IPS DF 19.7 (cell line): ENCODE measurements at places on chromosomes 5 and 9.

DNA sequence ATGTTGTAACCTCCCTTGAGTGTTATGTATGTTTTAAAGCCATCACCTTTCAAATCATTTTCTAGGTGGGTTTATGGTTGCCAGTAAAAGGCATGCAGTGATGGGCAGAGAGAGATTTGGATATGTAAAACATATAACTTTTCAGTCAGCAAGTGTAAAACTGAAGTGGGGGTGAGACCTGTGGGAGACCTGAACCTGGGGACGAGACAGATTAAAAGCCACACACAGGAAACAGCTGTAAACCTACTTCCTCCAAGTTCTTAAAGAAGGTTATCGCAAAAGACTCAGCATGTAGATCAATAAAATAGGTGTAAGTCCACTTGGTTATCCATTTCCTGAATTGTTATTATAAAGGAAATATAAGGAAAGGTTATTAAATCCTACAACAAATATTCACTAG is 76.6 kb downstream of the YIPF5 start:
- no peak for DNase-seq

DNA sequence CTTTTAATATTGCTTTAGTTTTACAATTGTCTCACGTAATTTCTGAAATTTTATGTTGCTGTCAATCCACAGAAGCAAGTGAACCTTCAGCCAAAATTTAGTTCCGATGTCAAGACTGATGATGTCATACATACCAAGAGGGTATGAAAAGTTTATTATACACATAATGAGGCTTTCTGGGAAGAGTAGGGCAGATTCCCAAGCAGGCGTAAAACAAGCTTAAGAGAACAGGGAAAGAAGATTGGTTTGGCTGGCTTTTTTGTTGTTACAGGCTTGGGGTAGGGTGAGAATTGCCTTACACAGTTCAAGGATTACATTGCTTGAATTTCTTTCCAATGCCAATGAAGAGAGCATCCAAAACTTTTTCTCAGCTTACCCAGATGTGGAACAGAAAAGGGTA is 1962.9 kb upstream of the CDH6 start:
- DNase-seq = no peak

GRCh38 chr9:125262294-125262991 is 817 bp downstream of the GAPVD1 start:
- no peak for DNase-seq

DNA sequence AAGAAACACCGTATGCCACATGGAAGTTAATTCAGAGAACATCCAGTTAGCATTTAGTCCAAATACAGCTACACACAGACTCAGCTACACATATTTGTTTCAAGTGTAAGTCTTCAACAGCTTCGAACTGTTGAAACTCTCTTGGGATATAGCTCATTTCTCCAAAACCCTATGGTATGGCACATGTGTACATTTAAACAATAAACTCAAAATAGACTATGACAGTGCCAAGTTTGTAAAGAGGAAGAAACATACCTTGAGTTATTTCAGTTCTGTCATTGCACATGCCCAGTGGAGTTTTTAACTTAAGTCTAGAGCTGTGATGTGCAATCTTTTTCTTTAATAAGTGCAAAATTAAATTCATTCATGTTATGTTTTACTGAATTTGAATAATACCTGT is 155.1 kb upstream of the RAI14 start:
- no peak for DNase-seq

DNA sequence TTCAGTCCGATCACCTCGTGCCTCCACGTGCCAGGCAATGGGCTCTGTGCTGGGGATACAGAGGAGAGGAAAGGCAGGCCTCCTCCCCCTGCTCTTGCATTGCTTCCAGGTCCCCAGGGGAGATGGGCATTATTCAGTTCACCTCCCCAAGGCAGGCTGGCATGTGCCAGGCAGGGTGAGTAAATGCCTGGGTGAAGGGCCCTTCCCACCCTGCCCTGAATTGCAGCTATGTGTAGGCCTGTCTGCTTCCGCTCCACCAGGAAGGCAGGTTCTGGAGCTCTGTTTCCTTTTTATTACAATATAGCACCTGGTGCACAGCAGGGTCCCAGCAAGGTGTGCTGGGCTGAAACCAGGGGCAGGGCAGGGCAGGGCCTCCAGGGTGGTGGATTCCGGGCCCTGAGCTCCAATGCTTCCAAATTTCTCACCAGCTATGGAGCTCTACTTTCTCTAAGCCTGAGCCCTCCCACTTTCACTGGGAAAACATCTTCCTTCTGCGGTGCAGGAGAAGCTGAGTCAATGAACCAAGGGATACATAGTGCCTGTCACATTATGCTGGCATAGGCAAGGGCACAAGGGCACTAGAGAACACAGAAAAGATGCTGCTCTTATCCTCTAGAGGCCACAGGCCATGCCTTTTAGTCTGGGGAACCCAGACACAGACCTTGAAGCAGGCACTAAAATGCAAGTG is 42.0 kb downstream of the SHB start:
- no peak for DNase-seq

GRCh38 chr5:134656690-134657089 is 8.1 kb downstream of the SEC24A start:
- DNase-seq = no peak

- no peak for DNase-seq
Observed at GRCh38 chr9:85995599-85995998, 54.7 kb downstream of the NAA35 start.

- DNase-seq = no peak
Observed at GRCh38 chr5:80170117-80170535, 85.7 kb downstream of the SERINC5 start.

DNA sequence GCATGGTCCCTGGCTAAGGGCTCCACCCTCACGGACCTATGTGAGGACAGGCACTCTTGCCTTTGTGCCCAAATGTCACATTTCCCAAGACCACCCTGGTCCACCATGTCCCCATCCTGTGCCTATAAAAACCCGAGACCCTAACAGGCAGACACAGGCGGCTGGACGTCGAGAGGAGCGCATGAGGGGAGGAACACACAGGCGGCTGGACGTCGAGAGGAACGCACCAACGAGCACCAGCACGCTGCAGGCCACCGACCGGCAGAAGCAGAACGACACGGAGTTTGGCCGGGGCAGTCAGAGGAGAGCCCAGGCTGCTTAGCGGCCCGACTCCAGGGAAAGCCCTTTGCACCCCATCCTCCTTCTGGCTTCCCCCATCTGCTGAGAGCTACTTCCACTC is 119.9 kb downstream of the ADAMTS2 start:
- DNase-seq = no peak

DNA sequence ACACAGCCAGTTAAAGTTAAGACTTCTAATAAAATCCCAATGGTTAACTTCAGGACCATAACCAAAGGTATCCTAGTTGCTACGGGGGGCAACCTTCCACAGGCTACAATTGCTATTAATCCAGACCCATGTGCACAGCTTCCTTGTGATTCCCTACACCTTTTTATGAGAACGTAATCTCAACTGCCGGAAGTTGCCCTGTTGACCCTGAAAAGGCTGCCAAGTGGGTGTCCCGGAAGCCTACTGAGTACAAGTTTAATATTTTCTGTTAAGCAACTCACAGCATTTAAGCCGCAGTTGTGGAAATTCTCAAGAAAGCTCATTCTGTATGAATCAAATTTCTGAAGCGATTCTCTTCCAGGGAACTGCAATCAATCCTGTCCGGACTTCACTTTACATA is 48.5 kb upstream of the PTGER4 start:
- DNase-seq = no peak

DNA sequence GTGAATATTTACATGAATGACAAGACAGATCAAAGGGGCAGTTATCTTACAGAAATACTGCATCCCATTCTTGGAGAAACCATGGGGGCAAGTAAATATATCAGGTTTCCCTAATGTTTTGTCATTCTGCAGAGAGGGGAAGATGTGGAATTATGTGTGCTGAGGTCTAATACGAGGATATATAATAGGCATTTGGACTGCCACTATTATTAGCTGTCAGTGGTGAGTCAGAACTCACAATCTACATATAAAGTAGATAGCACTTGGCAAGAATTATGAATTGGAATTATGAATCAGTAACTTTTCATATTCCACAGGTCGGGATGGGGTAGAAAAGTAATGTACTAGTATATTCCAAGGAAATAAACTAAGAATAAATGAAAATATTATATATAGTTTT is 121.7 kb downstream of the GIN1 start:
- no peak for DNase-seq

GRCh38 chr9:37105234-37105633 is 15.1 kb upstream of the ZCCHC7 start:
- no peak for DNase-seq

GRCh38 chr5:143395638-143396352 is 7.7 kb downstream of the NR3C1 start:
- DNase-seq = no peak

- DNase-seq = no peak
Observed at GRCh38 chr5:31481531-31482165, 50.2 kb downstream of the DROSHA start.

- DNase-seq = no peak
Observed at GRCh38 chr9:91978740-91979414, 28.8 kb upstream of the ROR2 start.

GRCh38 chr5:96492459-96493047 is 59.5 kb upstream of the PCSK1 start:
- no peak for DNase-seq

GRCh38 chr5:104635227-104635626 is 1072.6 kb upstream of the NUDT12 start:
- no peak for DNase-seq

- DNase-seq = no peak
Observed at GRCh38 chr5:26872337-26872736, 166.0 kb downstream of the CDH9 start.

GRCh38 chr9:92759446-92759845 is 5.2 kb downstream of the BICD2 start:
- no peak for DNase-seq

- DNase-seq = peak; percentile 64
Observed at GRCh38 chr5:57072218-57072892, 101.5 kb upstream of the GPBP1 start.

- DNase-seq = no peak
Observed at GRCh38 chr9:27591672-27592071, 18.4 kb upstream of the C9orf72 start.

DNA sequence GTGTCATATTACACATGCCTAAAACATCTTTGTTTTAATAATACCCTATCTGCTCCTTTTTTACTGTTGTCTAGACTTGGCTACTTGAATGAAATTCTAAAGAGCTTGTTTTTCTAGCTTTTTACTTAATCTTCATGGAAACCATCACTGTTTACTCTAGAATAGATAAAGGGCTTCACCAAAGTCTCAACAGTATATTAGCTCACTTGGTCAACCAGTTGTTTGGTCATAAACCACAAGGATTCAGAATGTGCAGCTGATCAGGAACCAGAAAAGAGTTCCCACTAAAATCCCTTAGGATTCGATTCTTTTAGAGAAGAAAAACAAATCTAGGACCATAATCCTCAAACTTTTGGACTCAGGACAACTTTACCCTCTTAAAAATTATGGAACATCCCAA is 38.0 kb downstream of the CDO1 start:
- DNase-seq = no peak

DNA sequence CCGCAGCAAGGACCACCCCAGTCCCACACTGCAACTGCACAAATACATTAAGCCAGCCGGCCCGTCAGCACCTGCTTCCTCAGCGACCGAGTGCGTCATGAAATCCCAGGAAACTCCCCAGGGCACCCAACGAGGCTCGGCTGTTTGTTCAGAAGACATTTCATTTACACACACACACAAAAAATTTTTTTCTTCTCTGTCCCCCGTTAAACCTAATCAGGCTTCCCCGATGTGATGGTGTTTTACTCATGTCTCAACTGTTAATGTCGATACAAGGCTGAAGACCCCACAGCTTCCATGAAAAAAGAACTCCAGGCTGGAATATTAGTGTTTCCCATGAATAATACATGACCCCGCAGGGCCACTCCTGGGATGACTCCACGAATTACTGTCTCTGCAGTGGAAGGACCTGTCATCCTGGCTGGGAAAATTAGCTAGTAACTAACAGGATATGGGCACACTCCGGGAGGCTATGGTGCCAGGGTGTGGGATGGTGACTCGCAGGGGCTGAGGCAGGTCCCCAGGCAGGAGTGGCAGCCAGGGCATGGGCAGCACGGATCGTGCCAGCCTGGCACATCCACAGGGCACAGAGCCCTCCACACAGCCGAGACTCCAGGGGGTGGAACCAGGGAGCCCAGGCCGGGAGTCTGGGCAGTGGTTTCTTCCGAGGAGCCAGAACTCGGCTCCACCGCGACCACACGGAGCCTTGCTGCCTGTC is 102.4 kb downstream of the VAV2 start:
- DNase-seq = no peak

DNA sequence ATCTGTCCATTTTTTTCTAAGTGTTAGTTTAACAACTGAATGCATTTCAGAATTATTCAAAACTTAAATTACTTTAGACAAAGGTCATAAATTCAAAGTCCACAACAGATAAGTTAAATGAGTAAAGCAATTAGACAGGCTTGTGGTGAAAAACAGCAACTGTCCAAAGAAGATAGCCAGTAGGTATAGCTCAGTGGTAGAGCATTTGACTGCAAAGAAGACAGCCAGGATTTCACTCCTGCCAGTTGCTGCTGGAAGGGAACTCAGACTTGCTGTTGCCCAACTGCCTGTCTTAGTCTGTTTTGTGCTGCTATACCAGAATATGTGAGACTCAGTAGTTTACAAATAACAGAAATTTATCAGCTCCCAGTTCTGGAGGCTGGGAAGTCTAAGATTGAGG is 10.0 kb downstream of the FANCC start:
- DNase-seq = no peak

DNA sequence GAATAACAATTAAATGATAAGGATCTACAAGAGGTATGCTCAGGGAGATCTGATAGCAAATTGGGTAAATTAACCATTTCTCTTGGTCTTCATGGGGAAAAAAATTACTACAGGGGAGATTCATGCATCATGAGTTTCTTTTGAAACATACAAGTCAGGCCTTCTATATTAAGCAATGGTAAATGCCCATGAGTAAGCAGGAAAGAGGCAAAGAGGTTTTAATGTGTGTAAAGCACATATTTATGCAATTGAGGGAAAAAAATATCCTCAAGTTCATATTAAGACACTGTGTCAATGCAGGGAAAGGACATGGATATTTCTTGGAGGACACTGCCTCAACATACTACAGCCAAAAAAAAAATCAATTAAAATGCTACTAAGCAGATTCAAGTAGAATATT is 73.4 kb upstream of the NR4A3 start:
- DNase-seq = no peak

GRCh38 chr5:25119650-25120049 is 474.9 kb upstream of the CDH10 start:
- DNase-seq = no peak

GRCh38 chr9:137201205-137201868 is 796 bp upstream of the TPRN start:
- DNase-seq = no peak

- no peak for DNase-seq
Observed at GRCh38 chr5:125633523-125633922, 789.7 kb upstream of the GRAMD2B start.
